Fibroblast of skin of abdomen (primary cell): ENCODE measurements at places on chromosomes 7 and 10.

DNA sequence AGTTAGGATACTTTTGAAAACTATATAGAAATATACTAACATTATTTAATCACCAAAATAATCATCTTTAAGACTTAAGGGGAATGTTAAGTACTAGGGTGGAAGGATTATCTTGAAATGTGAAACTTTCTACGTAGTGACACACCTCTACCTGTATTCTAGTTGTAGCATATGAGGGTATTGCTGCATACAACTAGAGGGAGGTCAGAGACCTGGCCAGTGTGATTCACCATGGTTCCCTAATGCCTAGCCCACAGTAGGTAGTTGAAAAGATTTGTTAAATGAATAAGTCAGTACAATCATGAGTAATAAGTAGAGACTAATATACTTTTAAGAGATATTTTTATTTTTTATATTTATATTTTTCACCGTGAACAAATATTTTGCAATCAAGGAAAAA is 84.1 kb upstream of the RPA3 start:
- no peak for DNase-seq

DNA sequence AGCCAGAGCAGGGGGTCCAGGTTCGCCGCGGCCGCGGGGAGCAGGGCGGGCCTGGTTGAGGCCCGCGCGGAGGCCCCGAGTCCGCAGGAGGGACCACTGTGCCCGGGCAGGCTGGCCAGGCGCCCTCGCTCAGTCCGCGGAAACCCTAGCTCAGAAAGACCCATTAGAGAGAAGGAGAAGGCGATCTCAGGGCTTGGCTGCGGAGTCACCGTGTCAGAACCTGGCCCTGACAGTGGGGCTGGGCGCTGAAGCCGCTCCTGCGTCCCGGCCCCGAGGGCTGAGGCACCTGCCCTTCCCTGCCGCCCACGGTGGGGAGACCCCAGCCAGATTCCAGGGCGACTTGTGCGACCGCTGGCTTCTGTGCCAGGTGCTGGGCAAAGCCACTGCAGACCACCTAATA is 14.2 kb upstream of the EGFR start:
- no peak for DNase-seq

- DNase-seq, result no peak
These were observed 38.9 kb downstream of the FAM20C start for GRCh38 chr7:231030-231857.

- no peak for DNase-seq
These were observed 48.4 kb upstream of the INPP5A start for GRCh38 chr10:132489053-132489703.

DNA sequence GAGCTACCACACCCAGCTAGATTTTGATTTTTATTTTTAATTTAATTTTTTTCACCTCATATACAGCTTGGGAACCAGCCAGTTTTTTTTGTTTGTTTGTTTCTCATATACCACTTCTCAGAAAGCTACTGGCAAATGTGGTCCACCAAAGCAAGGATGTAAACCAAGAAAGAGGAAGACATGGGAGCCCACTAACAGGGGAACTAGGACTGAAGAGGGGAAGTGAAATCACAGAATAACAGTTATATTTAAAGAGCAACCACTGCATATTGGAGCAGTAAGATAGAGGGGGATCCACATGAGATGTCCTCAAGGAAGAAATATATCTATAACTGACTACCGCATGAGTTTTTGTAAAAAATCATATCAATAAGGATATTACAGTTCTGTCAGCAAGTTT is 10.5 kb downstream of the CPVL start:
- DNase-seq, result no peak

- no peak for DNase-seq
These were observed 179.2 kb downstream of the FRMD4A start for GRCh38 chr10:14151571-14151970.

DNA sequence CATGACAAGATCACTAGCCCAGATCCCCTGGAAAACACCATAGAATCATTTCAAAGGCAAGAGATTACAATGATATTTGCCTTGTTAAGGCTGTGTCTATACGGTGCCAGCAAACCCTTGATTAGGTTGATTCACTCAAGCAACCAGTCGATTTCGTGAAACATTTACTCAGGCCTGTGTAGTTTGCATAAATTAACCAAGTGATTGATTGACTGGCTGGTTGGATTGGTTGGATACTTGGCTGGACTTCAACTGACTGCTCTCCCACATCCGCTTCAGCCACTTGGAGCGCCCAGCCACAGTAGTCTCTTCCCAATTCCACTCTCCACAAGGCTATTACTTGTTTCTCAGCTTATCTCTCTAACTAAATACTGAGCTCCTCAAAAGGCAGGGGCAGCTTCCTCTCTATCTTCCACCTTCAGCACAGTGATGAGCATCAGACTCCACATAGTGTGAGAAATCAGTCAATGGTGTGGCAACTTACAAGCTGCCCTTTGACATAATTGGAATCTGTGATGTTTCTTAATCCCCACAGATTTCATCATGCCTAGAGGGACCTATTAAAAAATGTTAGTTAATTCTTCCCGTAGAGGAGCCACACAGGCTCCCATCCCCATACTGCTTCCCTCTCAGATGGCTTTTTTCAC is 217.4 kb downstream of the GRM8 start:
- DNase-seq, result no peak

DNA sequence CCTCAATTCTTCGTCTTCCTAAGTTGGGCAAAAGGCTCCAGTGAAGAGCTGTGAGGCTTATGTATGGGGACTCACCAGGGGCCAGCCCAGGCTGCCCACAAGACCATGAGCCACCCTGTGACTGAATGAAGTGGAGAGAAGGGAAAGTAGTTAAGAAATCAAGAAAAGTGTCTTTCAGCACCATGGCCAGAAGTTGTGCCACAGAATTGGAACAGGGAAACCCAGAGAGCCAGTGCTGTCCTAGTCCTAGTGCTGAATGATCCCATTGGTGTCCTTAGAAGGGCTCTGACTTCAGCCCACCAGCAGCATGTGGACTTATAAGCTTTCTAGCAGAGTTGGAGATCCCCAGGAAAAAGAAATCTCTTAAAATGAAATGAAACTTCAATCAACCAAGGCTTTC is 37.0 kb upstream of the CCSER2 start:
- DNase-seq, result peak; percentile 31

DNA sequence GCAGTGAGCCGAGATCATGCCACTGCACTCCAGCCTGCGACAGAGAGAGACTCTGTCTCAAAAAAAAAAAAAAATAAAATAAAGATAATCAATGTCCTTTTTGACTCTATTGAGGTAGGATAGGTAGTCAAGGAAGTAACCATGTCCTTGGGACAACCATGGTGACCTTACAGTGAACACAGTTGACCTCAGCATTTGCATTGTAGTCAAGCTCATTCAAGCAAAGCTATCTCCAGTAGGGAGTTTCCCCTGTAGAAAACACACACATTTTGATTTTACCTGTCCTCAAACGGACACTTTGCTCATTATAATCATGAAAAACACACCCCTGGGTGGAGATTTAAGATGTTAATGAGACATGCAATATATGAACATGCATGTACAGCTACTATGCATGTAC is 171.7 kb downstream of the KIF20B start:
- DNase-seq, result no peak

DNA sequence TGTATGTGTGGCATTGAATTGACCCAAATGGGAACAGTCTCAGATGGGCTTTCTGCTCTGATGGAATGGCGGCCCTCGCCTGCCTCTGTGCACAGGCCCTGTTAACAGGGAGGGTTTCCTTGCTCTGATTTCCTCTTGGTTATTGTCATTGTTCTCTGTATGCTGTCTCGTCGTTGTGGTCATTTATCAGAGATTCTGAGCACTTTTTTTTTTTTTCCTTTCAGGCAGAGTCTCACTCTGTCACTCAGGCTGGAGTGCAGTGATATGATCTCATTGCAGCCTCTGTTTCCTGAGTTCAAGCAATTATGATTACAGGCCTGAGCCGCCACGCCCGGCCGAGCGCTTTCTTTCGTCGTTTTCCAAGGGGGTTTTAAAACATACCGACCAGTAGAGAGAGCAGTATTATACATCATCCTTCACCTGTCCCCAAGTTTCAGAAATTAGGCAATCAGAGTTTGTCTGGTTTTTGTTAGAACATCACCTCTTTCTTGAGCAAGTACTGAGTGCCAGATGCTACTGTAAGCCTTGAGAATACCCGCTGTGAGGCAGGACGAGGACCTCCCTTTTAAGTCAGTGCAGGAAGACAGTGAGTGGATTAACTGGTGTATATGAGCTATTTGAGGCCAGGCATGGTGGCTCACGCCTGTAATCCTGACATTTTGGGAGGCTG is 6.5 kb downstream of the CHST12 start:
- no peak for DNase-seq

DNA sequence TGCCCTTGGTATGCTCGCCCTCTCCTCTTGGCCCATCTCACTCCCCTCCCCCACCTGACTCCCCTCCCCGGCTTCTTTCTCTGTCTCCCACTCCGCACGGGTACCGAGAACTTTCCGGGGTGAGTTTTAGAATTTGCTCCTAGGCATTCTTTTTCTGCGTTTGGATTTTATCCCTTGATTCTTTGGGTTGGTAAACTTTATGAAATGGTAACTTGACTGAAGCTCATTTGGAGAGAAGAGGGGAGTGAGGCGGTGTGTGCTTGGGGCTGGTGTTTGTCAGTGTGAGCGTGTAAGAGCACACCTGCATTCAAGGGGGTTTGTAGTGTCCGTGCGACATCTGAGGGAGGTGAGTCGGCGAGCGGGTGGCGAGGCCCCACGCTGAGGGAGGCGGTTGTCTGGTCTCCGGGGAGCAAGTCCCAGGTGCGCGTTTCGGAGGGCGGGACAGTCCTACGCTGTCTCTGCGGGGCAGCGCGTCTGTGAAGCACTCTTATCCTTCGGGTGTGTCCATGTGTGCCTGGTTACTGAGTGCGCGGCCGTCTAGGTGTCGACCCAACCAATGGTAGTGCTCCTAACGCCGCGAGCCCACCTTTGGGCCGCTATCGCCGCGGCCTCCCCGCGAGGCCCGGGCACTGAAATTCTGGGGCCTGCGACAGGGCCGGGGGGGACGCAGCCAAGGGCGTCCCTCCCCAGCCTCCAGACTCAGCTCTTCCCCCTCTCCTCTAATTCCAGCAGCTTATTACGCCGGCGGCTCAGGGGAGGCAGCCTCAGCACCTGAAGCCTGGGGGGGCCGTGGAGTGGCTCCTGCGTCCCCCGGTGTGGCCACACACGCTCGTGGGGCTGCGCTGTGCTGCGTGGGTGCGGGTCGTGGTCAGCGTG is 2.6 kb upstream of the ZNF503 start:
- no peak for DNase-seq

GRCh38 chr10:4947635-4948596 is 15.3 kb upstream of the AKR1C1 start:
- peak; percentile 85 for DNase-seq

GRCh38 chr7:32037650-32038198 is 32.5 kb downstream of the PDE1C start:
- DNase-seq, result no peak

GRCh38 chr10:132041340-132041739 is 24.4 kb upstream of the JAKMIP3 start:
- no peak for DNase-seq

- DNase-seq, result no peak
These were observed 86.7 kb downstream of the DGKI start for GRCh38 chr7:137760111-137760510.

DNA sequence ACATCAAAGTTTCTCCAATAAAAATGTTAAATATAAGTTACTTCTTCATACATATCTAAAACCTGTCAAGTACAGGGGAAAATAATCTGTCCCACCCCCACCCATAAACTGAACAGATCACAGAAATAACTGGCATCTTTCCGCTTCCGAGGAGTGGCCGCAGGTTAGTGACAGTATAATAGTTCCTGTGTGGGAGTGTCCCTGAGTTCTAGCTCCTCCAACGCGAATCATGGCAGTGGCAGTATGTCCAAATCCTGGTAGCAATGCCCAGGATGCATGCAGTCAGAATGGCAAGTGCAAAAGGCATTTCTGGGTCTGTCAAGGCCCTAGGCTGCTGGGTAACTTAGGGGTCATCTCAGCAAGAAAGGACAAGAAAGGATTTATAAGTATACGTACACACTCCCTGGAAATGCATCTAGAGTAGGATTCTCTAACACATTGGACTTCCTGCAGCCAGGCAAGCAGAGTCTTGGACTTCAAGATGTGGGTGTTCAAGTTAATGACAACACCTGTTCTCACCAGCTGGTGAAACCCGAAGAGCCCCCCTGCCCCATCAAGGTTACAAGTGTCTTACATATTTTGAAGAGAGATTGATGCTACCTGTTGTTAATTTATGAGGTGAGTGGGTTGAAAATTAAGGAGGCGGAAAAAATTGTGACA is 94.4 kb upstream of the COL1A2 start:
- no peak for DNase-seq

DNA sequence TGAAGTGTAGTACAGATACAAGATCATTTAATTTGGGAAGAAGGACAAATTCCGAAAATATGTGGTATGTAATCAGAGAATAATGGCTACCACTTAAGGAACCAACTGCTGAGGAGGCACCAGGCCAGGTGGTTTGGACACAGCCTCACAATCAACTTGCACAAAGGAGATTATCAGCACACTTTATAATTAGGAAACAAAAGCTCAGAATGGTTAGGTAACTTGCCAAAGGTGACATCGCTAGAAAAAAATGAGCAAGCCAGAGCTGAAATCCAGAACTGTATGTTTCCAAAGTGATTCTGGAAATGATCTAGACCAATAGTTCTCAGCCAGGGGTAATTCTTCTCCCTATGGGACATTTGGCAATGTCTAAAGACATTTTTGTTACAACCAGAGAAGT is 36.6 kb downstream of the ERCC6 start:
- DNase-seq, result peak; percentile 18

DNA sequence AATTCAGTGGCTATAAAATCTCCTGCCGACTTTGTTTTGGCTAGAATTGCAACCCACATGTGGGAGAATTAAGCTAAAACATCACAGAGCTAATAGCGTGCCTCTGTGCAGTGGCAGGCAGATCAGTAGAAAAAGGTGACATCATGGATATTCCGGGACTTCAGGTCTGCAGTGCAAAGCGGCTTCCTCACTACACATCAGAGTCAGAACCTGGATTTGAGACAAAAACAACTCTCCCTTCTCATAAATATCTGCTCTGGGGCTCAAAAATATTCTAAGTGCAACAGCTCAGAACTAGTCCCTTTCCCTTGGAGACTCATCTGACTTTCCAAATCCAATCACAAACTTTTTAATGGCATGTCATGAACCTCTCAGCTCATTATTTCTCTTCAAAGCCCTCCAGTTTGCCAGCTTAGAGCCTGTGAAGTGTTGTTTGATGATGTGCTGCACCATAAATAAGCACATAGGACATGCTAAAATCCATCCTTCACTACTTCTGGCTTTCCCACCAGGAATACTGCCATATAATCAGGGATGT is 337.1 kb downstream of the RNLS start:
- DNase-seq, result peak; percentile 67

DNA sequence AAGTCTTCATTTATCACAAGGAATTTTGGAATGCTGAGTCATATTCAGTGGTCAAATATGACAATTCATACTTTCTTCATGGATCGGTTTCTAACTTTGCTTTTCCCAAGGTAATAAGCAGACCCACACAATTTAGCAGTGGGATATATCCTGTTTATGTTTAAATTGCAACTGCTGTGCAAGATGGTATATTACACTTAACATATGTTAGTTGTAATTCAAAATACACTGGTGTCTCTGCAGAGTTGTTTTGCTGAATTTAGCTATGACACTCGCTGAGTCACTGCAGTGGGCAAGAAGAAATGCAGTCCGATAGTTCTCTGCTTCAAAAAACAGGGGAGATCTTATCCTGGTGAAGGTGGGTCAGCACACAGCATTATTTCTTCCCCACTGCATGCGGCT is 194.8 kb upstream of the PTN start:
- peak; percentile 83 for DNase-seq
